ENCODE measurements at places on chromosomes 3 and 15.

GRCh38 chr3:126983653-126984390, 907 bp downstream of the PLXNA1 start:
- no peak for DNase-seq

GRCh38 chr3:159938714-159939113, 49.9 kb upstream of the IL12A start:
- DNase-seq, result no peak

GRCh38 chr3:78660957-78661356, 1106.8 kb downstream of the ROBO1 start:
- DNase-seq, result no peak

DNA sequence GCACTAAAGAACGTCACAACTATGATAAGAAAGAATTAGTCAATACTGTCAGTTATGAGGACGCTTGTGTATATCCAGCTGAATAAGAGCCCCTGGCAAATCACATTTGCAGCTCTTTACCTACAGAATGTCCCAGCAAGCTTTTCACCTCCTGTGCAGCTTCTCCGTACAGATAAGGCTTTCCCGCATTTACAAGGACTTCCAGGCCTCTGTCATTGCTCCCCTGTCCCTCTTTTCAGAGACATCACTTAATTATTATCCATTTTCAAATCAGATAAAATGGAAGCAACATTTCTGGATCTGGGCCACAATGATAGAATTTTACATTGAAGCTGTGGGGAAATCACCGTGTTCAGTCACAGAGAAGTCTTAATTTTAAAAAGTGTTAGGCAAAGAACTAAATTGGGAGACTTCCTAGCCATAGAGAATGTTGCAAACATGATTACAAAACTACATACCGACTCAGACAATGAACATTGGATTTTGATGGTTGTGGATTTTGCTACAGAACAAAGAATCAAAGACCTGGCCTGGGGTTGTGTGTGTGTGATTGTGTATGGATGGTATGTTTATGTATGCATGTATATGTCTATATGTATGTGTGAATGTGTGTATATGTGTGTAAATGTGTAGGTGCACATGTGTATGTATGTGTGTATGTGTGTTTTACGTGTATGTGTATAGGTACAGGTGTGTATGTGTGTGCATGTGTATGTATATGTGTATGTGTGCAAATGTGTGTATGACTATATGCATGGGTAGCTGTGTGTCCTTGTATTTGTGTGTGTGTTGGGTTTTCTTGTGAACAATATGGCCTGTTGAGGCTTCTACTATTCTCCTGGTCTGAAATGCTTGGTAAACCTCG, 41.5 kb downstream of the MGLL start:
- no peak for DNase-seq

DNA sequence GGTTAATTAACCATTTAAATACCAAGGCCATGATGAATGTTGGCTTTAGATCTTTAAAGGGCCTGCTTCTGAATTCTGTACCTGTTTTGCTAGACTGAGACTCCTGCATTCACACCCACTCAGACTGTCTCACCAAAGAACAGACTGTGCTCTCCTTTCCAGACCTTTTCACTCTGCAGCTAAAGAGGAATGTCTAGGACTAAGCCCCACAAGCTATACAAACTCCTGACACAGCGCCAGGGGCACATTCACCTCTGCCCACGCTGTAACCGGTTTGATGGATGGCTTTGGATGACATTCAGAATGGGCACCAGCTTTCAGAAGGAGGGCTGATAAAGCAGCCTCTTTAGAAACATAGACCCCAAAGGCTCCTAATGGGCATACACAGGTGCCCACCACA, 200.1 kb downstream of the KCNMB2 start:
- DNase-seq, result no peak

All from fibroblast of skin of left biceps (primary cell).